Endodermal cell (in vitro differentiated cells): ENCODE measurements at places on chromosomes 2 and 18.

GRCh38 chr2:134944975-134945374, 26.4 kb downstream of the CCNT2 start:
- no peak for DNase-seq

- DNase-seq: peak; percentile 49
Measured at GRCh38 chr2:20611077-20611843, 39.6 kb downstream of the HS1BP3 start.

DNA sequence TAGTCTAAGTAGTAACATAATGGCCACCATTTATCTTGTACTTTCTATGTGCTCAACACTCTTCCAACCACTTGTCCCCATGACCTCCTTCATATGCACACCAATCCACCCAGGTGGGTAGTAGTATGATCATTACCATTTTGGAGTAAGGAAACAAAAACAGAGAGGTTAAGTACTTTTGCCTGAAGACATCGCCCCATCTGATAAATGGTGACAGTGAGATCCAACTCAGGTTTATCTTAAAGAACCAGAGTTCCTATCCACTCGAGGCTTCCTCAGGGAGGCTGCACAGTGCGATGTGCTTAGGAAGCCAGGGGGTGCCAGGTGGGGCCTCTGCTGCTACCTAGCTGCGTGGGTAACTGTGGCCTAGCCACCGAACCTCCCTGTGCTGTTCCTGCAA, 14.1 kb downstream of the NFE2L2 start:
- DNase-seq: no peak

DNA sequence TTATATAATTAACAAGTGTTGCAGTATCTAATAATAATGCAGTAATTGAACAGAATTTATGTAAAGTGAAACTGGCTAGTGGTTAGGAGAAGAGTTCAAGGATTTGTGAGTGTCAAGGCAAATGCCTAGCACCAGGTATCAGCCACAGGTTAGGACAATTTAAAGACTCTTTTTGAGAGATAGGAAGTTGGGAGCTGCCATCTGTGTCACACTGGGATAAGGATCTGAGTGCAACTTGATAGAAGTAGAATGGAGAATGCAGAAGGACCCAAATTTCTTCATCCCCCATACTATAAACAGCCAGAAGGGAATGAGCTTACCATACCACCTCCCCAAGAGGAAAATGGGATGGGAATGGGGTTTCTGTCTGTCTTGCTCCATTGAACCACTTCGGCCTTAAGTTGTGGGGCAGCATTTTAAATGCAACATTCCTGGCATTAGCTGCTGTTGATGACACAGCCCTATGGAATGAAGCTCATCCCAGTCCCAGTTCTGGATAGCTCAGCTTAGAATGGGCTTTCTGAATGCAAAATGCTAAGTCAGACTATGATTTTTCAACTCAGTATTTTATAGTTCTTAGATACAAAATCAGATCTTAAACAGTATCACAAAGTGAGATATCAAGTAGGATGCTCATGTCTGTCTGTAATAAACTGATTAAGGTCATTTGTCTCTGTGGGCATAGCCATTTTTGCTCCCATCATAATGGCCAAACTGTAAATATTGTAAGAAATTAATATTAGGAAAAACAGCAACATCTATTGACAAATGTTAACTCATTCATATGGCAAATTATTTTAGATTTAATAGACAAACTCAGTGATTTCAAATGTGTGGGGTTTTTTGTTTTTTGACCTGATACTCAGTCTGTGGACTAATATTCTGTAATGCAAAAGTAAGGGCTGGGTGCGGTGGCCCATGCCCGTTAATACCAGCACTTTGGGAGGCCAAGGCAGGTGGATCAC, 44.0 kb downstream of the GPR155 start:
- peak; percentile 48 for DNase-seq

GRCh38 chr2:189641590-189641989, 19.7 kb upstream of the ASNSD1 start:
- DNase-seq: no peak

DNA sequence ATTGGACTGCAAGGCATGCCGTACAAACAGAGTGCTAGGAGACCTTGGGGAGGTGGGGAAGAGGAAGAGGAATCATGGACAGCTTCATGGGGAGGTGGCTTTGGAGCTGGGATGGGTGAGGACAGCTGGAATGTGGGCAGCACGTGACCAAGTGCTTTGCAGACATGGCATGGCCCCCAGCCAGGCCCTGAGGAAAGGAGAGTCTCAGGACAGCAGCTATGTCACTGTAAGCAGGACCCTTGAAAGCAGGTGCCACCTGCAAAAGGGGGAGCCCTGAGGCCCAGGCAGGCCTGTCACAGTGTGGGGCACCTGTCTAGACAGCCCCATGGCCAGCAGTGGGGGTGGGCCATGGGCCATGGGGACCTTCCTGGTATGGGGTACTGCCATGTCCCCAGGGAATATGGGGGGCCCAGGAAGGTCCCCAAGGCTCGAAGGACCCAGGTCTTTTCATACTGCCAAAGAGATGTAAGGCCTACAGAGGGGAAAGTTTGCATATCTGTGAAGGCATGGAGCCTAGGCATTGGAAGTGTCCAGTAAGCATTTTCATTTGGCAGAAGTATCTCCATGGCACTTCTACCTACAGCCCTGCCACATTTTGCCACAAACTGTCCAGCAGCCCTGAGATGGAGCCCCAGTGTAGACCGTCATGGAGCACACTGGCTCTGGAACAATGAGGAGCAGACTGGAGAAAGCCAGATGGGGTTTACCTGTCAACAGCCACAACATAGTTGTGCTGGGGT, 9.9 kb downstream of the PAX8 start:
- no peak for DNase-seq

- no peak for DNase-seq
Measured at GRCh38 chr2:60634438-60634837, 81.0 kb upstream of the BCL11A start.

DNA sequence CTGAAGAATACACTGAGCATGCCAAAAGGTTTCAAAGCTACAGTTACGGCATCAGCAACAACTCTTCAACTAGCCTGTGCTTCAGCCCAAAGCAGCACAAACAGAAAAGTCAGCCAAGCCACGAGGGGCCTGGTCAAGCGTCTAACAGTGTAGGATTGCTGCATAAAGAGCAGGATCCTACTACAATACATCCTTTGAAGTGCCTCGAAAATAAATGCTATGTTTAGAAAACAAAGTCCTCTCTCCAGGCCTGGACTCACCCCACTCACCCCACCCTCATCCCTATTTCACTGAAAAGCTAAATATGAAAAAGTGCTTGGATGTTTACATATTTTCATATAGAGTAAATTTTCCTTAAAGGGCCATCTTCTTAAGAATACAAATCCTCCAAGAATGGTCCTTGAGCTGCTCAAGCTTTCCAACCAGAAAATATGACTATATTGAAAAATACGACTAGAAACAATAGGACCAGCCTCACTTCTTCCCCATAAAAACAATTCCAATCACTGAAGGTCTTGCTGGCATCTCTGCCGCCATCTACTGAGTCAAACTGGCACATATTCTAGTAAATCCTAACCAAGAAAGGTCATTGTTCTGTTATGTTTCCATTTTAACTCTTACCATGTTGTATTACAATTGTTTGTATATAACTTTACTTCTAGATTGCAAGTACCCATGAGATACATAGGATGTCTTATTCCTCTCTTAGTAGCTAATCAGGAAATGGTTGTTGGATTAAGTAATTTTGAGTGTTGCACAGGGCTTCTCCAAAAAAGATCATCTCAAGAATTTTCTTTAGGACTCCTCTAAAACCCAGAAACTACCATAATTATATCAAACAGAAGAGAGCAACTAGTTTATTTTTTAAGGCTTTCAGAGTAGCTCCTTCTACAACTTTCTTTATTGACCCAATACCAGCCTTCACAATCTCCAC, 63.6 kb downstream of the CLHC1 start:
- DNase-seq: no peak

DNA sequence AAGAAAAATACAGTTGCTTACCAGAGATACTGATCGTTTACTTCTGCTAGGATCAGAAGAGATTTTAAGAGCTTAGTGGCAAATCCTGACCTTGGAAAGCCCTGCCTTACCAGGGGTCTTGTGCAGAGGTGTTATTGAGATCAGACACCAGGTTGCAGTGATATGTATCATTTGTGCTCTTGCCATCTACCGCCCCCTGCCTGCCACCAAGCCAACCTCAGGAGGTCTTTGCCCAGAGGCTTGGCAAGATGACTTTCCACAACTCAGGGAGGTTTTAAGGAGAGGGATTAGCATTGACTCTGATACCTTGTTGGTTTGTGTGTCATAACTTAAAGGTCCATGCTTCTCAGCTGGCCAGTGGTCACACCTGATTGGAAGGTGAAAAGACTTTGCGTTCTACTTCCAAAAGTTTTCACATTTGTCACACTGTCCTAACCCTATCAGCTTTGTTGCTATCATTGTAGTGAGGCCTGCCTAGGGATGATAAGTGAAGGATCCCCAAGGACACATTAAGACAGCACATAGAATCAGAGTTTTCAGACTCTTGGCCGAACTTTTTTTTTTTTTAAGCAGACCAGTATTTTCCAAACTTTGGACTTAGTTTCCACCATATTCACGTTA, 46.2 kb upstream of the MGAT5 start:
- peak; percentile 89 for DNase-seq

DNA sequence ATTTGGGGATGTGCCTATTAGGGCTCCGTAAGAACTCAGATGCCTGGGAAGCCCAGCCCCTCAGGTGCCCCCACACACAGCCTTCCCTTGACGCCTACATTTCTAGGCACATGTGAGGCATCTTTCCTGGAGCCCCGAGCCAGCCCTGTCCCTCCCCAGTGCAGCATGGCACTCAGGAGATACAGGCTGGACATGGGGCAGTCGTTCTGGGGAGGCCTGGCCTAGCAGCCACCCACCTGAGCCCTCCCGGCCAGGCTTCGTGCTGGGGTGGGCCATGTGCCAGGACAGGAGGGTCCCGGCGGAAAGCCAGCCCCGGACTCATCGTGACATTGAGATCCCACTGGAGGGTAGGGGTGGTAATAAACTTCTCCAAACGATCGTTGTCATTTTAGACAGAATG, 15.2 kb downstream of the BOK start:
- DNase-seq: peak; percentile 27

GRCh38 chr2:172427990-172428831, 825 bp downstream of the ITGA6 start:
- DNase-seq: peak; percentile 83

DNA sequence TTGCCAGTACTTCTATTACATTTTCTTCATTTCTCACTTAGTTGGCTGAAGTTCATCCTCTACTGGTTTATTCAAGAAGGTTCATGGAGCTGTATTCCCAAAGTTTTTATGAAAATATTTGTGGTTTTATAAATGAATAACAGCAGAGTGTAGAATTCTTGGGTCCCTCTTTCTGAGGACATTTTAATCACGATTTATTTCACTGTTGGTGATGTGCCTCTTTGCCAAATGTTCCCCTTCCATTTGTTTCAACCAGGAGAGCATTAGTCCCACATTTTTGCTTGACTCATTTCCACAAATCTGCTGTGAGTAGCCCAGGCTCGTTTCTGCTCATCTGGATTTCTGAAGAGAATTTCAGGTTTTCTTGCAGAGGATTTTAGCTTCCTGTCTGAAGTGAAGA, 20.8 kb downstream of the COPS7B start:
- DNase-seq: no peak

DNA sequence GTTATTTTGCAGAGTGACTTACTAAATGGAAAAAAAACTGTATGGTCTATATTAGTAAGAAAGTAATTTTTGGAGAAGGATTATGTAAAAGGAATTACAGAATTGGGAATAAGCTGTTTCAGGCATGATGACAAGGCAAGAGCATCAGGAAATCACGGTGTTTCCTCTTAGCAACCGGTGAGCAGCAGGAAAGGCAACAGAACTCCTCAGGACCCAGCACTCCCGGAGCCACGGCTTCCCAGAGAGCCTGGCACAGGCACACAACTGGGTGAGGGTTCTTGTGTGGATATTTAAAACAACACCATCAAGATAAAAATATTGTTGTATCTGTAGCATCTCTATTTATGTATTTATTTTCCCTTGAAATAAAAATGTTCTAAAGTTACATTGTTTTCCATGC, 34.4 kb downstream of the CYP27C1 start:
- DNase-seq: peak; percentile 22

GRCh38 chr2:175844169-175844568, 157.9 kb downstream of the LNPK start:
- no peak for DNase-seq

- peak; percentile 7 for DNase-seq
Measured at GRCh38 chr2:231348704-231349373, 46.7 kb upstream of the B3GNT7 start.

- no peak for DNase-seq
Measured at GRCh38 chr2:31526946-31527732, 53.6 kb downstream of the SRD5A2 start.

- DNase-seq: no peak
Measured at GRCh38 chr2:37142546-37142945, 14.2 kb downstream of the EIF2AK2 start.

DNA sequence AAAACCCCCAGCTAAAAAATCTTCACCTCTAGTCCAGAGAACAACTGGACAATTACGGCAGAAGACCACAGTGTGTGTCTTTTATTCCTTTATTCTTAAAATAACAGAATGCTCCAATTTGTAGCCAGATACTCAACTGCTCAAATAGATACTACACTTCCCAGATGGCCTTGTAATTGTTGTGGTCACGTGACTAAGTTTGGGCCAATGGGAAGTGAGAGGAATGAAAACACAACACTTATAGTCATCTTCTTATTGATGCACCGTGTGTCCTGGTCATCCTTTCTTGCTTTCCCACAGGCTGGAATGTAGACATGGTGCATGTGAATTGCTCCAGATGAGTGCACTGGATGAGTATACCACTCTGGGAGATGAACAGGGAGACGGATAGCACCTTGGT, 145.1 kb downstream of the CDC42EP3 start:
- DNase-seq: no peak

GRCh38 chr18:59744271-59744721, 47.1 kb upstream of the CCBE1 start:
- no peak for DNase-seq

GRCh38 chr18:55323051-55323994, 264.7 kb downstream of the TCF4 start:
- no peak for DNase-seq
